Stimulated activated CD8-positive, alpha-beta memory T cell treated with anti-CD3 and anti-CD28 coated beads, Interleukin-2, amount 100 ng/mL, for 1 hour (primary cell): ENCODE measurements at places on chromosomes 1 and 21.

DNA sequence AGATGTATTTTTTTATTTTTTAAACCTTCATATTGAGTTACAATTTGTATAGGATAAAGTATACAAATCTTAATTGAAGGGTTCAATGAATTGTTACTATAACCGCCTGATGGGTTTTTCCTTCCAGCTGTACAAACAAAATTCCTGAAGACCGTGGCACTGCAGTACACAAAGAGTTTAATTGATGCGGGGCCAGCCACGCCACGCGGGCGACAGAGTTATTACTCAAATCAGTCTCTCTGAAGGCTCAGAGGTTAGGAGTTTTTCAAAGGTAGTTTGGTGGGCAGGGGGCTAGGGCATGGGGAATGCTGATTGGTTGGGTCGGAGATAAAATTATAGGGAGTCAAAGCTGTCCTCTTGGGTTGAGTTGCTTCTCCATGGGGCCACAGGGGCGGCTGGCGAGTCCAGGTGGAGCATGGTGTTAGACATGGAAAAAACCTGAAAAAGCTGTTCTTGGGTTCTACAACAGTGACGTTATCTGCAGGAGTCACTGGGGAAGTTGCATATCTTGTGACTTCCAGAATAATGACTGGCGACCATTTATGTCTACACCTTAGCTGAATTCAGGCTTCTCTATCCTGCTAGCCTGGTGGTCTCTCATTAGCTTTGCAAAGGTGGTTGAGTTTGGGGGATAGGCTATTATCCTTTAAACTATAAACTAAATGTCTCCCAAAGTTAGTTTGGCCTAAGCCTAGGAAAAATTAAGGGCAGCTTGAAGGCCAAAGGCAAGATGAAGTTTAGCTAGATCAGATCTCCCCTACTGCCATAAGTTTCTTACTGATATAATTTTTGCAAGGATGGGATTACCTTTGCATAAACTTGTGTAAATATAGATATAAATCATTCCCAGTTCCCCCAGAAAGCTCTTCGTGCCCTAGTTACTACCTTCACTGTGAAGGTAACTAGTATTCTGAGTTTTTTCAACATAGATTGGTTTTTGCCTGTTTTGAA, 13.0 kb upstream of the TMEM9 start:
- DNase-seq, result no peak

GRCh38 chr1:205261946-205262691, 34.4 kb downstream of the TMCC2 start:
- DNase-seq, result no peak

DNA sequence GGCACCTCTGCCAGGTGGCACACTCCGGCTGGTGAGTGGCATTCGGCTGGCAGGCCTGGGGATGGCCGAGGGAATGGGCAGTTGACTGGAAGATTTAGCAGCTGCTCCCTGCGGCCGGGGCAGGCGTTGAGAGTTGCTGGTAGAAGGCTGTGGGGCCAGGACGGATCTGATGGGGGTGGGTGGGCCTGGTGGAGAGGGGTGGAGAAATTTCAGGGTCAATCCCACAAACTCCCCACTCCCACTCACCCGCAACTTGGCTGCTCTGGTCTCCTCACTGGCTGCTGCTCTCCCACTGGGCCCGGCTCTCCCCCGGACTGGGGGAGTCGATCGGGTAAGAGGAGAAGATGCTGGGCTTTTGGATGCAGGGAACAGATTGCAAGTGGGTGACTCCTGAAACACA, 2.1 kb downstream of the PSRC1 start:
- no peak for DNase-seq

GRCh38 chr1:39677645-39678044, 5.7 kb upstream of the NT5C1A start:
- no peak for DNase-seq

DNA sequence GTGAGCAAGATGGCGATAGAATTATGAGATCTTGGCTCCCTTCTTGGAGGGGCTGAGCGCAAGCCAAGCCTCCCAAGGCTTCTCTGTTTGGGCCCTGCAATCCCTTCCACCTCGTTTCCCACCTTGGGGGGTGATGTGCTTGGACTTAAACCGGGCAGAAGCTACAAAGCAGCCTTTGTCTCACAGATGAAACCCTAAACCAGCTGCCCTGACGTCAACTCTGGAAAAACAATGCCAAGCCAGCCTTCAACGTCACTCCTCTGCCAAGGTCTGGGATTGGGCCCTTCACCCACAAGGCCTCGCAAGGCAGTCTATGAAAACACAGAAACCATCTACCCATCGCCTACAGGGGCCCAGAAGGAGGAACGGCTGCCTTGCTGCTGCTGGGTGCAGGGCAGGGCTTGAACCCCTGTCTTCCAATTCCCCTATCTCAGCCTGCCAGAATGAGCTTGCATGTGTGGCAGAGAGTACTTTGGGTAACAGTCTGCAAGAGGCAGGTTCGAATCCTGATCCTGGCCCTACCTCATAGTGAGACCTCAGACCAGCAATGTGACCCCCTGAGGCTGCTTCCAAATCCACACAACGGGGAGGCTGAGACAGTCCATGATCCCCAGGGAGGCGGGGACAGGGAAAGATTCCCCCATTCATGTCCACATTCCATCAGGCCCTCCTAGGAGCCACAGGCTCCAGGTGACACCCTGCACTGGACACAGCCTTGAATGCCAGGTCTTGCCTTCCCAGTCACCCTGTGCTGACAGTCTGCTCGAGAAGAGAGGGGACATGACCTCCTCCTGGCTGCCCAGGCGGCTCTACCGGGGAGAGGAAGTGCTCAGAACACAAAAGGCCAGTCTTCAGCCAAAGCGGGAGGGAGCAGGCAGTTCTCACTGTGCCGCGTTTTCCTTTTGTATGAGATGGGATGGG, 15.0 kb downstream of the IFFO2 start:
- no peak for DNase-seq

DNA sequence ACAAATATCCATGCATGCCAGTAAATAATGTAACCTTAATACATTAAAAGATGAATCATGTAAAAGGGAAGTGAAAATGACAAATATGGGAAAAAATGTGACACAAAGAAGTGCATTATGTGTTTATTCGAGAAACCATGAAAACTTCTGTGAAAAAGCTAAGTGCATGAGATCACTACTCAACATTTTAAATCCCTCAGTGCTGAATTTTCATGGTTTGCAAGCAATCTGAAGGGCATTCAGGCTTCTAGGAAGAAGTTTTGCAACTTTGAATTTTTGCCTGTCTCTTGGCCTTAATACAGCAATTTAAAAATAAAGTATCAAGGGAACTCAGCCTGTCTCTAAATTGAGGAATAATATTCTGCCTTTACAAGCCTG, 78.2 kb downstream of the MAP3K7CL start:
- no peak for DNase-seq

- DNase-seq, result no peak
Measured at GRCh38 chr1:192566657-192567056, 8.9 kb upstream of the RGS1 start.

GRCh38 chr1:41558761-41559171, 74.3 kb upstream of the EDN2 start:
- no peak for DNase-seq

DNA sequence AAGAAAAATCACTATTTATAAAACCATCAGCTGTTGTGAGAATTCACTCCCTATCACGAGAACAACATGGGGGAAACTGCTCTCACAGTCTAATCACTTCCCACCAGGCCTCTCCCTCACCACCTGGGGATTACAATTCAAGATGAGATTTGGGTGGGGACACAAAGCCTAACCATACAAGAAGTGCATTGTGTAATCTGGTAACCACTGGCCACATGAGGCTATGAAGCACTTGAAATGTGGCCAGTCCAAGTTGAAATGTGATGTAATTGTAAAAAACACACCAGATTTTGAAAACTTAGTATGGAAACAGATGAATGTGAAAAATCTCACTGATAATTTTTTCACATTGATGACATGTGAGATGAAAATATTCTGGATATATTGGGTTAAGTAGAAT, 293.8 kb downstream of the TTLL7 start:
- DNase-seq, result no peak

DNA sequence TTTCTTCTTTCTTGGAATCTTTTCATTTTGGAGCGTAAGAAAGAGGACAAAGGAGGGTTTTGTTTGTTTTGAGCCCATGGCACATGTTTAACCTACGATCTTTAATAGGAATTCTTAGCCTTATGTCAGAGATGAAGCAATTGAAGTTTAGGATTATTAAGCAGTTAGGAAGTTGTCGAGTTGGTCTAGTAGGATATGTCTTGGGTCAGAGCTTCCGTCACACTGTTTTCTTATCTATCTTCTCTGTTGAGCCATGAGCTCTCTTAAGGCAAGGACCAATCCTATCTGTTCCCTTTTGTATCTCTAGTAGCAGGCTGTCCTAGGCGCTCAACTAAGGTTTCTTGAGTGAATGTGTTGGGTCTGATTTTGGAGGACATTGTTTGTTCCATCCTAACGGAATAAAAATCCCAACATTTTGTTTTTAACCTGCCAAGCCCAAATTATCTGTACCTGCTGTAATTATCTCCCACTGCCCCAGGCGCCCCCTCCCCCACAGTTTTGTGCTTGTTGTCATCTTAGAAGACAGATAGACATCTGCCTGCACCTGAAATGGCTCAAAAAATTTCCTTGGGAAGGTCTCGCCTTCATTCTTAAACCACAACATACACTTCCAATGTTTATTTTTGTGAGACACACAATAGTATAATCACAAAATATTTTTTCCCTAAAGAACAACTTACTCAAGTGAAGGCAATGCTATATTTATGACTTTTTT, 95.3 kb upstream of the GADD45A start:
- DNase-seq, result no peak

DNA sequence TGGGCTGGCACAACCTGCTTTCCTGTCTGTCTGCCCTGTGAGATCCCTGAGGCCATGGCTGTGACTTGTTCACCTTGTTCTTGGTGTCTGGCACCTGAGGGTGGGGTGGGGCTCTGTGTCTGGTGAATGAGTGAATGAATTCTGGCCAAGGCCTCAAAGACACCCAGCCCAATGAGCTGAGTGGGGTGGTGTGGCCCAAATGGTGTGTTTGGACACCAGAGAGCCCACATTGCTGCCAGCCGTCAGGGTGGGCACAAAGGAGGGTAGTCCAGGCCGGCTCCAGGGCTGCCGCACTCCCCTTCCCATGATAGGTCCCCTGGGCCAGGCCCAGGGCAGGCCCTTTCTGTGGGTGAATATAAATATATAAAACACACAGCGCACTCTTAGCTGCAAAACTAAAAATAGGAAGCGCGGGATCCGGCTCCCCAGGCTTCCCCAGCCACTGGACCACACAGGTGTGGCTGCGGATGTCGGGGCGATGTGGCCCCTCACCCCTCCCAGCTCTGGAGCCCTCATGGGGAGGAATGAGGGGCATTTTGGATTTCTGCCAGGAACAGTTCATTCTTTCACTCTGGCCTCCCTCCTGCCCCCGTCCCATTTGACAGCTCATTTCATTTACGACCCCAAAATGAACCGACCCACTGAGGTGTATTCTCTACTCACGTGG, 33.3 kb downstream of the RUNX3 start:
- DNase-seq, result no peak
